T-cell (primary cell): ENCODE measurements at places on chromosomes 12 and 14.

- H3K27ac ChIP-seq: peak overlapping the region; percentile 47
- no peaks in the 10 kb centered on the region for H3K36me3 ChIP-seq
- no peaks in the 10 kb centered on the region for H3K27me3 ChIP-seq
- DNase-seq: peak; percentile 6
- peak overlapping the region; percentile 81 for H3K4me3 ChIP-seq
These were observed 567 bp downstream of the FUT8 start for GRCh38 chr14:65412856-65413738.

DNA sequence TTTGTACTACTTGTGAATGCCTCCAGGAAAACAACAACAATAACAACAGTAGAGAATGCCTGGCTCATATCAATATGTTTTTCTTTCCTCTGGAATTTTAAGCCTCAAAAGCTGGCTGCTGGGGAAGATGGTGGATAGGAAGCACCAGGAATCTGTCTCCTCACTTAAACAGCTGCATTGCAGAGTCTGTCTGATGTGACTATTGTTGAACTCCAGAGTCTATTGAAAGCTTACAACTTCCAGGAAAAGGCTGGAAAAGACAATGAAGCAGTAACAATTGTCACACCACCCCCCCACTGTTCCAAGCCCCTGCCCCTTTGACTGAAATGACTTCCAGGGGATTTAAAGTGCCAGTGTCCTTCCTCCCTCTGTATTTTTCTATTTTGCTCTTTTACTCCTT lies 309.7 kb downstream of the BMP4 start:
- H3K27ac ChIP-seq: no peak overlapping the region
- no peaks in the 10 kb centered on the region for H3K4me1 ChIP-seq
- H3K4me3 ChIP-seq: no peak overlapping the region

DNA sequence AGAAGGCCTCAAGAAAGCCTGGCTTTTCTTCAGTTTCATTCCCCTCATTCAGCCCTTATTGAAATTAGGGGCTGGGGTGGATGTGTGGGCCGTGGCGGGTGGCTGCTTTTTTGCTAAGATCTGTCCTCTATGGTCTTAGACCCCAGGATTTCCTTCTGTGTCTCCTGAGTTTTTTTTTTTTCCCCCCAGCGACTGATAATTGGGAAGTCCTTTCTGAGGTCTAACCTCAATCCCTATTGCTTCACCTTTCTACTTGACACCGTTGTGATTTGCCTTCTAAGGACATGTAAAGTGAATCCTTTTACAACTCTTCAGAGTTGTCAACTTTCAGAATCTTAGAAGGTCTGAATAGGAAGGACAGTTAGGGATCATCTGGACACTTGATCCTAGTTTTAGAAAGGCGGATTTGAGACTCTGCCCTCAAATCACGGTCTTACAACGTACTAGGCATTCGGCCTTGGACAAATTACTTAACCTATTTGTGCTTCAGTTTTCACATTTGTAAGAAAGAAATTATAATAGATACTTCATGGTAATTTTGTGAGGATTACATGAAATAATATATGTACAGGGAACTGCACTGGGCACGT lies 4.4 kb downstream of the GPR84 start:
- H3K27me3 ChIP-seq: no peaks in the 10 kb centered on the region
- H3K27ac ChIP-seq: peak overlapping the region; percentile 77
- peak overlapping the region; percentile 84 for H3K4me3 ChIP-seq
- no peaks in the 10 kb centered on the region for H3K36me3 ChIP-seq
- peaks cover 34% of the 10 kb centered on the region for H3K4me1 ChIP-seq

DNA sequence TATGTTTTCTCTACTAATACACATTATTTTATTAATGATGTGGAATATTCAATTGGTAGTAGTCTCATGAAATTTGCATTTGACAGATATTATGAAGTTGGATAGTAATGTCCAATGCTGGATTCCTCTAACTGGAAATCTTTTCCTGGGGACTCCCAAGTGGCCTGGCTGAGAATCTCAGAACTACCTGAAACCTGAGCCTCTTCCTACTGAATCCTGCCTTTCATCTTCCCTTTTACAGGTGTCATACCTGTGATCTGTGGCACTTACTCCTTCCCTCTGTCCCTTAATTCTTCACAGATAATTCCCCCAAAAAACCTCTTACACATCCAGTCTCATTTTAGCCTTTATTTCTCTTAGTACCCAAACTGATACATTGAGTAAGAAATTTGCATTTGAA lies 89.7 kb upstream of the MYF6 start:
- H3K27ac ChIP-seq: no peak overlapping the region
- no peak overlapping the region for H3K4me3 ChIP-seq
- no peaks in the 10 kb centered on the region for H3K27me3 ChIP-seq
- no peak for DNase-seq
- H3K4me1 ChIP-seq: no peaks in the 10 kb centered on the region

DNA sequence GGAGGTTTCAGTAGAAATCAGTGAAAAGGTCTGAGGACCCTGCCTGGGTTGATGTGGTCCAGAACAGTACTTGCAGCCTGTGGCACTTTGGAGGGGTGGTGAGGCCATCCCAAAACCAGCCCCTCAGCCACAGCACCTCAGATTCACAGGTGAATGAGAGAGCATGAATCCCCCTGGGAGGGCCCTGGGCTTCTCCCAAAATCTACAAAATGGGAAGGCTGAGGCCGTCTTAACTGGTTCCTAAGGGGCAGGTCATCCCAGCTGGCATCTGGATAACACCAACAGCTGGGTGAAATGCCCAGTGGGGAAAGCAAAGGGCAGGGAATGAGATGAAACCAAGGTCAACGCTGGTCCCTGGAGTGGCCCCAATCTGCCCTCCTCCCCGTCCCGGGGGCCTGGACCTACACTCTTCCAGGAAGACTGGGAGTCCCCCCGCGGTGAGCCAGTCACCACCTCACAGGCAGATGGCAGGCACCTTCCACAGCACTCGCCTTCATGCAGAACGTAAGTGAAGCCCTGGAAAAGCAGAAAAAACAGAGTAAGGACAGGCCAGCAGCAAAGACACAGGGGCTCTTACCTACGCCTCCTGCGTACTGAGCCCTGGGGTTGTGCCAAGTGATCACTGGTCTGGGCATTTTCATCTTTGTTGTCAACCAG lies 26.3 kb upstream of the ANO2 start:
- H3K4me1 ChIP-seq: no peaks in the 10 kb centered on the region
- no peak overlapping the region for H3K27ac ChIP-seq
- peaks cover 48% of the 10 kb centered on the region for H3K27me3 ChIP-seq
- DNase-seq: no peak
- H3K36me3 ChIP-seq: no peaks in the 10 kb centered on the region

GRCh38 chr14:83779266-83779665 lies 1750.7 kb upstream of the FLRT2 start:
- H3K36me3 ChIP-seq: no peaks in the 10 kb centered on the region
- no peak for DNase-seq
- no peaks in the 10 kb centered on the region for H3K27me3 ChIP-seq
- H3K27ac ChIP-seq: no peak overlapping the region

- no peaks in the 10 kb centered on the region for H3K27me3 ChIP-seq
- no peak overlapping the region for H3K27ac ChIP-seq
- no peaks in the 10 kb centered on the region for H3K4me1 ChIP-seq
- no peak overlapping the region for H3K4me3 ChIP-seq
- DNase-seq: no peak
These were observed 60.0 kb downstream of the PTPRB start for GRCh38 chr12:70577283-70577634.

GRCh38 chr12:7395950-7396349 lies 48.0 kb downstream of the CD163L1 start:
- no peaks in the 10 kb centered on the region for H3K4me1 ChIP-seq
- no peak overlapping the region for H3K27ac ChIP-seq
- no peak overlapping the region for H3K4me3 ChIP-seq
- H3K36me3 ChIP-seq: no peaks in the 10 kb centered on the region

DNA sequence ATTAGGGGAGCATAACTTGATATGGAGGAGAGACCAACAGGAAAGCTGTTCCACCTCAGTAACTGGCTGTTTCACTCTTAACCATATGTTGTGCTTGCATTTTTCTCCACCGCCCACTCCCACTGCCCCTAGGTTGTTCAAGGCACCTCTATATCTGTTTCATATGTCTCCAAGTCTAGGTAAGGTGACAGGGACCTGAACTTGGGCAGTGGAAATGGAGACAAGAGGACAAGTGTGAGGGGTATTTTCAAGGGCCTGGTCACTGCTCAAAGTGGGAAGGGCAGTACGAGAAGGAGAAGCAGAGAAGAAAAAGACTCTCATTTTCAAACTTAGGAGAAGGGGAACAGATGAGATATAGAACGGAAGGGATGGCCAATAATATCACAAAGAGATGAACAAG lies 3.1 kb downstream of the SLC38A1 start:
- H3K4me1 ChIP-seq: peaks cover 56% of the 10 kb centered on the region
- H3K4me3 ChIP-seq: peak overlapping the region; percentile 97
- H3K27me3 ChIP-seq: no peaks in the 10 kb centered on the region
- no peaks in the 10 kb centered on the region for H3K36me3 ChIP-seq

DNA sequence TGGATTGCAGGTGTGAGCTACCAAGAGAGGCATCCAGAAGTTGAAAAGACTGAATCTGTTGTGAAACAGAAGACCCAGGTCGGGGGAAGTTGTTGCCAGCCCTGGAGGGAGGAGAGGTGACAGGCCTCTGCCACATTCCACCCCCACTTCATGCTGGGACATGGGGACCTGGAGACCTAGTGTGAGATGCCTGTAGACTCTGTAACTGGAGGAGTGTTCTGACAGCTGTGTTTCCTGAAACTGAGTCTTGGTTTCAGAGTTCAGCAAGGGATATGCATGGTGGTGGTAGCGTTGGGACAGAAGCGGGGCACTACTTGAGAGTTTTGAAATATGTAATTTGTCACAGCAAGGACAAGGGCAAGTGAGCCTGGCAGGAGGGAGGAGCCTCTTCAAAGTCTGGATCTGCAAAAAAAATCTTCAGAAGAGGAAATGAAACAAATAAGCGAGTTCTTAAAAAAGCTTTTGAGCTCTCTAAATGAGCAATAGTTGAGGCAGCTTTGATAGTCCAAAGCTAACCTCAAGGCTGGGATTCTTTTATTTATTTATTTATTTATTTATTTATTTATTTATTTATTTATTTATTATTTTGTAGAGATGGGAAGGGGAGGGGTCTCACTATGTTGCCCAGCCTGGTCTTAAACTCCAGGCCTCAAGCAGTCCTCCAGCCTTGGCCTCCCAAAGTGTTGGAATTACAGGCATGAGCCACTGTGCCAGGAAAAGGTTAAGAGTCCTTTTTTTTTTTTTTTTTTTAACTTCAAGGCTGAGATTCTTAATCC lies 58.9 kb upstream of the EEA1 start:
- DNase-seq: no peak
- peaks cover 9% of the 10 kb centered on the region for H3K4me1 ChIP-seq
- no peak overlapping the region for H3K27ac ChIP-seq
- no peak overlapping the region for H3K4me3 ChIP-seq
- no peaks in the 10 kb centered on the region for H3K36me3 ChIP-seq

- no peak for DNase-seq
- H3K36me3 ChIP-seq: no peaks in the 10 kb centered on the region
- H3K4me3 ChIP-seq: no peak within 1 kb of the TSS
- no peaks in the 10 kb centered on the region for H3K27me3 ChIP-seq
- peaks cover 3% of the 10 kb centered on the region for H3K4me1 ChIP-seq
- H3K27ac ChIP-seq: no peak within 1 kb of the TSS
These were observed at the start of gene GPR162 for GRCh38 chr12:6821591-6822425. TSS of gene GPR162 (plus strand) at chr12:6821821. CDS start at chr12:6823899, 2,078 bp downstream.

- H3K4me3 ChIP-seq: no peak overlapping the region
- no peak overlapping the region for H3K27ac ChIP-seq
- DNase-seq: no peak
- H3K36me3 ChIP-seq: no peaks in the 10 kb centered on the region
- no peaks in the 10 kb centered on the region for H3K27me3 ChIP-seq
These were observed 1327.7 kb upstream of the SEL1L start for GRCh38 chr14:82861313-82861712.

DNA sequence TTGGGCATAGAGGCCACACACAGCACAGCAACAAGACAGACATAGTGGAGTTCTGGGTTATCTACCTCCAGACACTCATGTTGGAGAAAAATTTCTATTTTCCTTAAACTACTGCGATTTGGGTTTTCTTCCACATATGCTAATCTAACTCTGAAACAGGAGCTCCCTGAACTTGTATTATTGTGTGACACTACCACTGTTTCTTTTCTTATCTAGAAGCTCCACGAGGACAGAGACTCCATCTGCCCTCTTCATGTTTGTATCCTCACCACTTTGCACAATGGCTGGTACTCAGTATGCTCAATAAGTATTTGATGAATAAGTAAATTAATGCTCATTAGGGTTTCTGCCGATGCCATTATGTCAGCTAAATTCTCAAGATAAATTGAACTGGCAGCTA lies 218.6 kb downstream of the PAX9 start:
- no peak for DNase-seq
- H3K36me3 ChIP-seq: no peaks in the 10 kb centered on the region
- H3K27me3 ChIP-seq: no peaks in the 10 kb centered on the region

DNA sequence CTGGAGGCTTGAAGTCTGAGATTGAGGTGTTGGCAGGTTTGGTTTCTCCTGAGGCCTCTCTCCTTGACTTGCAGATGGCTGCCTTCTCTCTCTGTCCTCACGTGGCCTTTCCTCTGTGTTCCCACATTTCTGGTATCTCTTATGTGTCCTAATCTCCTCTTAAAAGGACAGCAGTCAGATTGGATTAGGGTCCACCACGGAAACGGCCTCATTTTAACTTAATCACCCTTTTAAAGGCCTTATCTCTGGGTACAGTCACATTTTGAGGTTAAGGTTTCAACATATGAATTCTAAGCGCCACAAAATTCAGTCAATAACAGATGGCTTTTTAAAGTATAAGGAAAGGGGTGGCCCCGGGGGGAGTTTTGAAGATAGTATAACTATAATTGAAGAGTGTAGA lies 33.5 kb downstream of the UNC79 start:
- H3K27me3 ChIP-seq: peaks cover 2% of the 10 kb centered on the region
- no peaks in the 10 kb centered on the region for H3K4me1 ChIP-seq
- H3K36me3 ChIP-seq: no peaks in the 10 kb centered on the region
- H3K4me3 ChIP-seq: no peak overlapping the region
- DNase-seq: no peak

GRCh38 chr14:79575032-79575431 lies 636.3 kb downstream of the DIO2 start:
- no peak for DNase-seq
- H3K4me3 ChIP-seq: no peak overlapping the region
- H3K4me1 ChIP-seq: no peaks in the 10 kb centered on the region
- no peaks in the 10 kb centered on the region for H3K36me3 ChIP-seq
- no peak overlapping the region for H3K27ac ChIP-seq

DNA sequence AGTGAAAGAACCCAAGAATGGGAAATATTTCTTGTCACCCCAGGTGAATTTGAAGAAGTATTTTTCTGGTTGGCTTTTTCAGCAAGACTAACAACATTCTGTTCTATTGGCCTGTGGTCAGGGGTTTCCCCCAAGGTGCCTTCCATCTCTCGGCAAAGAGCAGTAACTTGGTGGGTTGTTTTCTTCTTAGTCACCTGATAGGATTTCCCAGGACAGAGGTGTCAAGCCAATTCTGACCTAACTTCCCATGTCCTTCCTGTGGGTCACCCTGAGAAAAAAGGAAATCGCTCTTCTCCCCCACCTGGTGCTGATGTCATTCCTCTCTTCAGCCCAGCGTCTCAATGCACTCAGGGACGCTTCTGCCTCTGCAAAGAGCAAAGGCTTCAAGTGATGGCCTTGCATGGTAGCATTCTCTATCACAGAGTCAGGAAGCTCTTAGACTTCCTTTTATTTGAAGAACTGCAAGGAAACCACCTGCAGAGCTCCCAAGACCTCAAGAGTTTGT lies 16.1 kb upstream of the IFNG start:
- no peaks in the 10 kb centered on the region for H3K36me3 ChIP-seq
- DNase-seq: peak; percentile 66
- H3K4me3 ChIP-seq: no peak overlapping the region
- no peaks in the 10 kb centered on the region for H3K27me3 ChIP-seq
